ENCODE measurements at places on chromosomes 16 and 17. TPM values are rescaled to one million over a fixed set of nuclear protein-coding genes. Genes with fewer than 3 reads are reported as not detected.

Gene CHD9NB
- 19.8 TPM for polyA plus RNA-seq

Gene CDH3
- polyA plus RNA-seq: 20.2 TPM

Gene CLEC10A
- 18.4 TPM for polyA plus RNA-seq

Gene MSLN
- polyA plus RNA-seq: 125 TPM

- no peak for DNase-seq
Observed at GRCh38 chr16:58057784-58058183, 32.2 kb downstream of the MMP15 start.

DNA sequence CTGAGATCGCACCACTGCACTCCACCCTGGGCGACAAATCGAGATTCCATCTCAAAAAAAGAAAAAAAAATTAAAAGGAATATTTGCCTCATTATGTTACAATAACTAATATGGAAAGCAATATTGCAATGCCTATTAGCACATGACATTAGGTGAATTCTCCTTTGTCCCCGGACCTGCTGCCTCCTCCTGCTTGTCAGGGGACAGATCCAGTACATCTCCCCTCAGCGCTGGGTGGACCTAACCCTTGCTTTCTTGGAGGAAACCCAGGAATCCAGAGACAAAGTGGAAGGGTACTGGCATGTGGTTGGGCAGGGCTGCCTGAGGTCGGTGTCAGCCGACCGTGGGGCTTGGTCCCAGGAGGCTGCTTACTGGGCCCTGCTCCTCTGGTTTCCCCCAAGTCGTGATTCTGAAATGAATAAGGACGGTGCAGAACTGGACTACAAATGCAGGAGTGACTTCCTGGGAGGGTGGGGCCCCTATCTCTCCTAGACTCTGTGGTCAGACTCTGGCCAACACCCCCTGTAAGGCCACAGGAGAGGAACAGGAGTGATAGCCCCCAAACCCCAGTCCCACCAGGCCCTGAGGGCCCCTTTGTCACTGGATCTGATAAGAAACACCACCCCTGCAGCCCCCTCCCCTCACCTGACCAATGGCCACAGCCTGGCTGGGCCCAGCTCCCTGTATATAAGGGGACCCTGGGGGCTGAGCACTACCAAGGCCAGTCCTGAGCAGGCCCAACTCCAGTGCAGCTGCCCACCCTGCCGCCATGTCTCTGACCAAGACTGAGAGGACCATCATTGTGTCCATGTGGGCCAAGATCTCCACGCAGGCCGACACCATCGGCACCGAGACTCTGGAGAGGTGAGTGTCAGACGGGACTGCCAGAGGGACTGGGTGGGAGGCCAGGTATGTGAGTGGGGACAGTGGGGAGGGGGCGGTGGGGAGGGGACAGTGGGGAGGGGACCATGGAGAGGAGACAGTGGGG lies at the start of gene HBZ:
Gene HBZ (plus strand): TSS at position 504 of the 988 bp plus-strand sequence. CDS start 266 bp downstream, at position 770.
- no peak for DNase-seq

GRCh38 chr16:82368041-82368440 lies 198.0 kb upstream of the MPHOSPH6 start:
- DNase-seq: peak; percentile 65

DNA sequence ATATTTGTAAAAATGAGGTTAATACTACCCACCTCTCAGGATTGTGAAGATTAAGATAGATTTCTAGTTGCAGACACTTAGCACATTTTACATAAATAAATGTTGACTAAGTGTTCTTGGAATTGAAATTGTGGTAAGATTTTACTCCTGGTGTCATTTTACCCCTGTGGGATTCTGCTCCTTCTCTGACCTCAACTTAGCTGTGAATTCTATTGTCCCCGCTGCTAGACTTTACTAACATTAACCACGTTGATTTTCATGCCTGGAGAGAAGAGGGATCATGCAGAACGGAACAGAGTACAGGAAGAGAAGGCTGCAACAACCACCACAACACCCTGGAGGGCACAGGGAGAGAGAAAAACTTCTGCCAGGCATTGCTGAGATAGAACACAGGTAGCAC lies 2.1 kb upstream of the TOM1L1 start:
- no peak for DNase-seq

- DNase-seq: no peak
Observed at GRCh38 chr17:7903154-7904103, 12.7 kb downstream of the RNF227 start.

- DNase-seq: no peak
Observed at GRCh38 chr17:29045734-29046472, 3.0 kb downstream of the PIPOX start.

- DNase-seq: peak; percentile 63
Observed at GRCh38 chr16:86680162-86680561, 101.8 kb downstream of the FOXL1 start.

- no peak for DNase-seq
Observed at GRCh38 chr16:715477-716199, 720 bp downstream of the METRN start.

GRCh38 chr17:72950242-72950931 lies 142.1 kb downstream of the SLC39A11 start:
- no peak for DNase-seq

DNA sequence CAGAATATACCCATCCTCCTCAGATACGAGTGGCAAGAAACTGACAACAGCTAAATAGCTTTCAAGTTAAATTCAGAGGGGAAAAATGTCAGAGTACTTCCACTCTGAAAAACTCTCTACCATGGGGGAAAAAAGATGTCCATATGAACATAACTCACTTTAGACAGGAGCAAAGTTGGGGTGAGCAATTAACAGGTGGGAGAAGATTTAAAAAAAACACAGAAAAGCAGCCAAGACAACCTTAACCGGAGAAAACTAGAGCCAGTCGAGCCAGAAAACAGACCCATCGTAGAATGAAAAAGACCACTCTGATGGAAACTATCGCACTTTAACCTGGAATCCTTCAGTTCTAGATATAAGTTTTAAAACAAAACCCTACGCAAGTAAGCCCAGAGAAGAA lies 833 bp downstream of the TERF2 start:
- DNase-seq: no peak

DNA sequence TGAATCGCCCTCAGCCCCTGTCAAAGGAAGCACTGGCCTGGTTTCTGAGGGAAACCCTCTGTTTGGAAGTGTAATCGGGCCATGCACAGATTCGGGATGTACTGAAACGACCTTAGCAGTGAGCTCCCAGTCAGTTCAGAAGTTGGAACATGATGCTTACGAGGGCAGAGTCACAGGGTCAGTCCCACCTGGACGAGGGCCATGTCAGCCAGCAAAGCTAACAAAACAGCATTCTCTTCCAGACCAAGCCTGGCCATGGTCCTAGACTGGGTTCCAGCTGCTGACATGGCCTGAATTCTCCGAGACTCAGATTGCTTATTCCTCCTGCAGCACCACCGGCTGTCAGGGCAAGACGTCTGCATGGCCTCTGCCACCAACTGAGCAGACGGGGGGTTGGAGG lies 192.2 kb upstream of the WSCD1 start:
- DNase-seq: peak; percentile 8

DNA sequence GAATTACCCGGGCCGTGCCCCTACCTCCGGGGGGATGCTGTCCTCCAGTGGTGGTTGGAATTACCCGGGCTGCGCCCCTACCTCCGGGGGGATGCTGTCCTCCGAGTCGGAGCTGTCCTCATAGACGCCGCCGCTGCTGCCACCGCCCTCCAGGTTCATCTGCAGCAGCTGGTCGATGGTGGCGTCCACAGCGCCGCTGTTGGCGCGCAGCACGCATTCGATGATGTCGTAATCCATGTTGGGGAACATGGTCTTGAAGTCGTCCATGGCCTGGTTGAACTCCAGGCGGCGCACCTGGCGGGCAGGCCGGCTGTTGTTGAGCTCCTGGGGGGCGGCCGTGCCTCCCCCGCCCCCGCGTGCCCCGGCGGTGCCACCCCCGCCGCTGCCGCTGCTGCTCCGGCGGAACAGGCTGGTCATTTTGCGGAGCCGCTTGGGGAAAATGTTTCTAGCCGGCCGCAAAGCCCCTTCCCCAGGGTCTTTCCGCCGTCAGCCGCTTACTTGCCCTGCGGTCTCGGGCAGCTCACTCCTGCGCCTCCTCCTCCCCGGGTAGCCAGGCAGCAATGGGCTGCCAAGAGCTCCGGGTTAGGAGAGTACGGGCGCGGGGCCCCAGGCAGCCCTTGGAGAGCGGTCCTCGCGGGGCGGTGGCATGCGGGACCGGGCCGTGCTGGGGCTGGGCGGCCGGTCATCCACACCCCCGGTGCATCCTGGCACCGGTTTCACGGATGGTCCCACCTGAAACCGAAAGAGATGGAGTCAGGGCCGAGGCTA lies 35.5 kb upstream of the MRPS23 start:
- no peak for DNase-seq

DNA sequence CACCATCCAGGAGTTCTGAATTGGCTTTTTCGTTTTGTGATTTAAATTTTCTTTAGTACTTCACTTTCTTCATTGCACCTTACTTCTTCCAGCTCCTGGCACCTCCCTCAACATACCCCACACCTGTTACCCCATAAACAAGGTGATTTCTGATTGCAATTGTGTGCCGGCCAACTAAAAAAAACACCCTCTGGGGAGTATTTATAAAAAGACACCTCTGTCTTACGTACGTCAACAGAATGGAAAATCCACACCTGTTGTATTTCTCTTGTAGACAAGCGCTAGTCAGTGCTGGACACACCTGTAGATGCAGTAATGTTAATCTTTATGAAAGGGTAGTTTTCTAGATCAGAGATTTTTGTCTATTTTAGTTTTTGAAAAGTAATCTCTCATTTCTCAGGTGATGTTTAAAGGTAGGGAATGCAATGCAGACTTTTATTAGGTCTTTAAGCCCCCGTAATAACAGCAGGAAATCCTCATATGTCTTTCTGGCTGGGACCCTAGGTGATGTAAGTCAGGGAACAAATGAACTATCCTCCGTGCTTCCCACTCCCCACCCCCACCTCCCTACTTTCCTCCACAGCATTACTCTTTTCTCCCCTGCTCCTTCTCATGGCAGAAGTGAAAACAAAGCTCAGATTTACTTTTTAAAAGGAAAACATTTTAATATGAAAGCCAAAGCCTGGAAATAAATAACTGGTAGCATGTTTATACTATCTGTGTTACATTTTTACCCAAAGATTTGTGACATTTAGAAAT lies 4.2 kb downstream of the MSI2 start:
- no peak for DNase-seq
